Hepatic stellate cell (primary cell): ENCODE measurements at places on chromosomes 1 and 21.

- DNase-seq = no peak
Observed at GRCh38 chr1:99589186-99589636, 56.7 kb upstream of the PALMD start.

DNA sequence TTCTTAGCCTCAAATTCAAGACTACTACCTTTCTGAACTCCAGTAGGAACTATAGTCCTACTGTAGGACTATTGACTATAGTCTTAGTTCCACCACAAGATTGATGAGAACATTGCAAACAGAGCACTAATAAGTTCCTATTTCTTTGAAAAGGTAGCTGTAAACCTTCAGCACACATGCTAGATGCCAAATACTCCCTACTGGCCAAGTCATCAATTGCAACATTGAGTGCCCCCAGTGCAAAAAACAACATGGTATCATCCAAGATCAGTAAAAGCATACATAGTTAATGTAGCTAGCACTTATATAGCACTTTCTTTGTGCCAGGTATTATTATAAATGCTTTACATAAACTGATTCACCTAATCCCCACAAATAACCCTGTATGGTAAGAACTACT lies 99.8 kb downstream of the MRPL39 start:
- DNase-seq = no peak

DNA sequence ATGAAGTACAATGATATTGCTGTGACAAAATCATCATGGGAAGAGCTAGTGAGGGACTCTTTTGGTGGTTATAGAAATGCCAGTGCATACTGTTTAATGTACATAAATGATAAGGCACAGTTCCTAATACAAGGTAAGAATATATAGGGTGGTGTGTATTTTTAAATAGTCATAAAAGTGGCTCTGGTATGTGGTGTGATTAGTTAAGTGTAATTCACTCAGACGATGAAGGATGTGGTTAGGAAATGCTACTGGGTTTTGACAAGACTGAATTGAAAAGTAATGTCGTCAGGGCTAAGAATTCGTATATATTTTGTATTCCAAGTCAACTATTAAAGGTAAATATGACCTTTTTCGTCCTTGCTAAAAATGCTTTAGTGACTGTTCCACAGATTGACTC lies 101.7 kb downstream of the USP25 start:
- DNase-seq = no peak

DNA sequence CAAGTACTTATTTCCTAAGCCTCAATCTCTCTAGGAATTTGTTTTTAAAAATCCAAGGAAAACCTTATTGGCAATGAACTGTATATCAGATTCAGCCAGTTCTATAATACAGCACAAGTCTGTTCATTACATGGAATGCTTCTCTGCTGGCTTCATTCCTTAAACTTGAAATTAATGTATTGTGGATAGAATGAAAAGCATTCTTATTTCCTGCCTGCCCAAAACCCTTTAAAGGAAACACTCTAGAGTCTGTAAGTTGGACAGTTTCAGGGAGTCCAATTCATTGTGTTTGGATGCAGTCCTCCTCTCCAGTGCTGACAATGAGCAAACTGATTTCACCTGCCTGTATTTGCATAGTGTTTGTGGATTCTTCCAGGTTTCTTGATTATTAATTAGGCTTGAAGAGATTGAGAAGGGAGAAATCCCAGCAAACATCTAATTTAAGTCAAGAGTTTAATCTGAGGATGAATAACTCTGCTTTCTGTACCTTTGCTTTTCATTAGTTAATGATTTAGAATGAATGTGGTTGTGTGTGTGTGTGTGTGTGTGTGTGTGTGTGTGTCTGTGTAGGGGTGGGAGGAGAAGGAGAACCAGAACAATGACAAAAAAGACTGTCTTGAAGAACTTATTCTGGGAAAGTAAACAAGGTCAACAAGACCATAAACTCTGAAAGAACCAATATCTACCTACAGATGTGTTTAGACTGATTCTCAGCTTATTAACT lies 61.2 kb downstream of the CACHD1 start:
- DNase-seq = no peak

- DNase-seq = no peak
Observed at GRCh38 chr1:188514917-188515316, 1686.2 kb downstream of the PLA2G4A start.

DNA sequence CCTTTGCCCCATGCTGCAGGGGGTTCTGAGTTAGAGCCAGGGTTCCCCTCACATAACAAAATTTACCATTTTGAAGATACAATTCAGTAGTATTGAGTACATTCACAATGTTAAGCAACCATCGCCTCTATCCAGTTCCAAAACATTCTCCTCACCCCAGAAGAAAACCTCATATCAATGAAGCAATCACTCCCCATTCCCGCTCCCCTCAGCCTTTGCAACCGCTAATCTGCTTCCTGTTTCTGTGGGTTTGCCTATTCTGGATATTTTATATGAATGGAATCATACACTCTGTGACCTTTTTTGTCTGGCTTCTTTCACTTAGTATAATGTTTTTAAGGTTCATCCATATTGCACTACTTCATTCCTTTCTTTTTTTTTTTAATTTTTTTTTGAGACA lies 32.9 kb downstream of the SERINC2 start:
- DNase-seq = no peak

DNA sequence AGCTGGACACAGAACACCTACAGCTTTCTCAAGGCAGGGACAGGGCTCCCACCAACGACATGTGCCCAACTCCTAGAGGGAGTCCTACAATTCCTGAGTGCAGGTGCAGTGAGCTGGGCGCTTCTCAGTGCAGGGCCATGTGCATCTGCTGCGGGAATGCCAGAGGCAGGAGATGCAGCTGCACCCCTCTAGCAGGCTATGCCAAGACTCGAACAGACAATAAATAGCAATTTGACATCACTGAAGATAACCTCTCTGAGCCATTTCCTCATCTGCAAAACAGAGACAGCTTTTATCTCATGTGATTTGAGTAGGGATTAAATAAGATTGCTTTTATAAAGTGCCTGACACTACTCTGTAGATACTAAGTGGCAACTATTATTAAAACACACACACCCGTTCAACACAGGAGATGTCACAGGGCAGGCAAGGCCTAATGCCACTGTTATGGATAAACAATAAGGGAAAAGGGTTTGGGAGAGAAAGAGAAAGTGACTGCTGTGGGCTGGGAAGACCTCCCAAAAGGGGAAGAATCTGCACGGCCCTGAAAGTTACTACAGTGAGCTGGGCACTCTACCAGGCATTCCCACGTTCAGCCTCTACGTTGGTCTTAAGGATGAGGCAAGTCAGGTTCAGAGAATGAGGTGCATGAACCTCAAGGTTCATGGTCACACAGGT lies 5.7 kb downstream of the SLC9A1 start:
- no peak for DNase-seq

- DNase-seq = no peak
Observed at GRCh38 chr1:63991685-63992084, 211.7 kb upstream of the UBE2U start.

DNA sequence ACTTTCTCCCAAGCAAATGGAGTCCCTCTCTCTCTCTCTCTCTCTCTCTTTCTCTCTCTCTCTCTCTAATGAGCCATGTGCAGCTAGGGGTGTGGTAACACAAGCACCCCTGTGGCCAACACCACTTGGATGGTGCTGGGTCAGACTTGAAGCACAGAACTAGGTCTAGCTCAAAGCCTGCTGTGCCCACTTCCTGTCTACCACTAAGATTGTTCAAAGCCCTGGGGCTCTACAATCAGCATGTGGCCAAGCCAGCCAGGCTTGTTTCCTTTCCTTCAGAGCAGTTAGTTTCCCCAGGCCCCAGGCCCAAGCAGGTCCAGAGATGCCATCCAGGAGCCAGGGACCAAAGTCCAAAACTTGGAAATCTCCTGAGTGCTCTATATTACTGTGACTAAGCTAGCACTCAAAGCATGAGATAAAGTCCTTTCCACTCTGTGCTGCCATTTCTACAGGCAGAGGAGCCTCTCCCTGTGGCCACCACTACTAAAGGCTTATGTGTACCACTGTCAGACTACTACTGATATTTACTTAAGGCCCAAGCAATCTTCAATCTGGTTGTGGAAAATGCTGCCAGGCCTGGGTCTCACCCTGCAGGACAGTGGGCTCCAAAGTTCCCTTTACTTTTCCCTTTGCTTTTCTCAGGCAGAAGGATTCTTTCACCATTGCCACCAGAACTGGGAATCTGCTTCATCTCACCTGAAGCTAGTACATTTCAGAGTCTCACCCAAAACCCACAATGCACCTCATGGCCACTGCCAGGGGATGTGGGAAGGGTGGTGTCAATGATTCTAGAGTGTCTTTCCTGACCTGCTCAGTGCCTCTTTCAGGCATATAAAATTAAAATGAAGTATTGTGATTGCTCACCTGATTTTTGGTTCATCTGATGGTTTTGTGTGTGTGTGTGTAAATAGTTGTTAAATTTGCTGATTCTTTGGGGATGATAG lies 999.5 kb downstream of the NCAM2 start:
- no peak for DNase-seq

- no peak for DNase-seq
Observed at GRCh38 chr1:99623554-99623953, 22.4 kb upstream of the PALMD start.

GRCh38 chr1:234114648-234115307 lies 210.3 kb downstream of the SLC35F3 start:
- DNase-seq = peak; percentile 30

- DNase-seq = peak; percentile 14
Observed at GRCh38 chr21:34518301-34518700, 6.3 kb upstream of the KCNE1 start.
